ENCODE measurements at places on chromosomes 1 and 21.

DNA sequence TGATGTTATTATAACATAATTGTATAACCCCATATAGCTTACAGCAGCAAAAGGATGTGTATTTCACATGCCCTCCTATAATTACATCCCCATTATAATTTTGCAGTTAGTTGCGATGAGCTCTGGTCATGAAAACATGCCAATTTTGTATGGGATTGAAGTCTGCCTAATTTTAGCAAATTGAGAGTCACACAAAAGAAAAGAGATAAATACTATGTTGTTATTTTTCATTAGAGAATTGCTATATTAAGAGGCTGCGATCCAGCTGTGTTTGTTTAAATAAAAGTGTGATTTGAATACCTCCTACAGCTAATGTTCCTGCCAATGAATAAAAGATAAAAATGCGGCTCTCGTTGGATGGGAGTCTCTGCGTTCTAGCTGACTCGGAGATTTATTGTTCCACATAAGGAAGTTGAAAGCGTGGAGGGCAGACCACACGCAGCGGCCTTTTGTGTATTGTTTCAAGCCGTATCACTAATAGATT is 461.0 kb upstream of the NFIA start:
- DNase-seq: no peak

GRCh38 chr1:38708701-38709258 is 150.8 kb downstream of the RRAGC start:
- no peak for DNase-seq

DNA sequence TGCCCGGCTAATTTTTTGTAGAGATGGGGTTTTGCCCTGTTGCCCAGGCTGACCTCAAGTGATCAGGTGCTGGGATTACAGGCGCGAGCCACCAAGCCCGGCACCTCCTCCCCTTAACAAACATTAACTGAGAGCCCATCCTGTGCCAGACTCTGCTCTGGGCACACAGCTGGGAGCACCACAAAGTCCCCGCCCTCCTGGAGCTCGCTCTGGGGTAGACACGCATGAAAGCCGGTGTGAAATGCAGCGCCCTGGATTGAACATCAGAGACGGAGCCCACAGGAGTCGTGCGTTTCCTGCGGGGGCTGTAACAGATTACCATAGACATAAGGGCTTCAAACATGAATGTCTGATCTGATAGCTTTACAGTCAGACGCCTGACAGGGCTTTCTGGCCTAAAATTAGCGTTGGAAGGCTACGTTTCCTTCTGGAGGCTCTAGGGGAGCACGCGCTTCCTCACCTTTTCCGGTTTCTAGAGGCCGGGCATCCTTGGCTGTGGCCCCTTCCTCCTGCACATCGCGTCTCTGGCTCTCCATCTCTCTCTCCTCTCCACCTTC is 14.3 kb downstream of the SLC27A3 start:
- DNase-seq: no peak

DNA sequence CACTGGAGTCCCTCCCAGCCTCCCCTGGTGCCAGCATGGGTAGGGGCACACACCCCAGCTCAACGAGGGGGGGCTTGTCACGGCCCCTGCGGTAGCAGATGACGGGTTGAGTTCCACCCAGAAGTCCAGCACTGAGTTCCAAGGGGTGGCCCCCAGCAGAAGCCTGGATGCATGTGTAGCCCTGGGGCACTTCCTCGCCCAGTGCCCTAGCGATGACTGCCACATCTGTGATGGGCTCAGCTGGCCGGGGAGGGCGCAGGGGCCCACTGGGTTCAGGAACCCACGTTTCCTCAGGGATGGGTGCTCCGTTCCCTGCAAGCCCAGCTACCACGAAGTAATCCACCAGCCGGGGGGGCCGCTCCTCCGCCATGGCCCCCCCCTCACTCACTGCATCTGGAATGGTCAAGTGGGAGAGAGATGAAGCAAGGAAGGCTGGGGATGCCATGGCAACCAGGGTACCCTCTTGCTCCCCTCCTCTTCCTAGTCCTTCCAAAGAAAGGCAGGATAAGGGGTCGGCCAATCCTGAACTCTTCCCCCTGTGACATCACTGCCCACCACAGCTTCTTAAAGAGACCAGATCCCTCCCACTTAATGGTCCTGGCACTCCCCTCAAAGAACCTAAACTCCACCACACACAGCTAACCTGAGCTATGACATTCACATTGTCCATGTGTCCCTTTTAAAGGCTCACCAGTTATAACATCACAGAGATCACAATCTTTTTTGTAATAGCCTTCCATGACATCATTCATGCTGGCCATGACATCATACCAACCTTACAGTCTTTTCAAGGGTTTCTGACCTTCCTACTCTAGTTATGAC is 2.3 kb downstream of the DENND4B start:
- no peak for DNase-seq

GRCh38 chr1:21857142-21857839 is 45.2 kb downstream of the LDLRAD2 start:
- no peak for DNase-seq

DNA sequence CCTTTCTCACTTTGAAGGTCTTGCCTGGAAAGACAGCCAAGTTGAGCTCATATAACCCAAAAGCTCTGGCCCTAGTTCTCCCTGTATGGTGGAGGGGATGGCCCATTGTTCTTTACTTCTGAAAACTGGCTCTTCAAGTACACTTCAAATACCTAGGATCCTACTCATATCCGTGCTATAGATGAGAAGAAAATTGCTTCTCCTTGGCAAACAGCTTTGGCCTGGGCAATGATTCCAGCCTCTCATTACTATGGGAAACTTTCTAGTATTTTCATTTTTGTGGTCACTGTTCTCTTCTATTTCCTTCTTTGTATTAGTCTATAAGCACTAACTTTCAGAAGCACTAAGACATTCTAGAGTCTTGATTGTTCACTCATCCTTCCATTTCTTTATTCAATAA is 53.7 kb downstream of the ZNF697 start:
- no peak for DNase-seq

- no peak for DNase-seq
These were observed 22.2 kb upstream of the GNG12 start for GRCh38 chr1:67855444-67855843.

Measured in stimulated activated CD8-positive, alpha-beta memory T cell treated with anti-CD3 and anti-CD28 coated beads, Interleukin-4, amount 100 ng/mL, for 4 hours (primary cell).